ENCODE measurements at places on chromosomes 1 and 21.

DNA sequence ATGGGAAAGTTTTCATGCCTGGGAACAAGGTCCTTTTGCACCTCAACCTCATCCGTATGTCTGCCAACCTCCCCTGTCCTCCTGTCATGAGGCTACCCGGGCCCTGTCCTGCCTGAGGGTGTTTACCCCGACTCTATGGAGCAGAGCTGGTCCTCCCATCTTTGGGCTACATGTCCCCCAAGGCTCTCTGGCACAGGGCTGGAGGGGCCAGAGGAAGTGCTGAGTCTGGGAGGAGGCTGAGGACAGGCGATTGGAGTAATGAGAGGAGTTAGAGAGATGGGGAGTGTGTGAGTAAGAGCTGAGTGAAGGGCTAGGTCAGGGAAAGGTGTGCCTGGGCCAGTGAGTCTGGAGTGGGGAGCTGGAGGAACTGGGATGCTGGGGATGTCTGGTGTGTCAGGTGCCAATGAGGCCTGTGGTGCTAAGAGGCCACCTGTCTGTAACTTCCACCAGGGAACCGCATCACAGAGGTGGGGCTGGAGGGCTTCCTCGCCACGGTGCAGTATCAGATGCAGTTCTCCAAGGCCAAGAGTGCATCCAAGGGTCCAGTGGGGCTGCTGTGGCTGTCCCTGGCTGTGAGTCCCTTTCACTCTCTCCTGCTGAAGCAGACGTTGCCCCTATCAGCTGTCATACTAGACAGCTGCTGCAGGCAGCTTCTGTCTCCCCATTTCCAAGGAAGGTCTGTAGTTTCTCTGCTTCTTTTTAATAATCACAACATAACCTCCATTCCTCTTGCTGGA lies 11.7 kb downstream of the LRRC71 start:
- DNase-seq: no peak

DNA sequence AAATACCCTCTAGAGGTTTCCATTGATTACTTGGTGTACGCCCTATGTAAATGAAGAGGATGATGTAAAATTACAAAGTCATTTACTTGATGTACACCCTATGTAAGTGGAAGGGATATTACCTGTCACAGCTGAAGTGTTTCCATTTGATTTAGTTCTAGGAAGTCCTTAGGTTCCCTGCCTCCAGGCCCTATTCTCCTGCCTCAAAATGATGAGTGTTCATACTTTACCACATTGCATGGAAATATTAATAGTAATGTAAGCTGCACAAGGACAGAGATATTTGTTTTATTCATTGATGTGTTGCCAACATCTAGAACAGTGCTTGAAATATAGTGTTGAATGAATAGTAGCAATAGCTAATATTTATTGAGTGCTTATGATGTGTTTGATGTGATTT lies 9.5 kb upstream of the AK4 start:
- DNase-seq: no peak

GRCh38 chr1:232579958-232580941 lies 49.7 kb downstream of the SIPA1L2 start:
- DNase-seq: no peak

DNA sequence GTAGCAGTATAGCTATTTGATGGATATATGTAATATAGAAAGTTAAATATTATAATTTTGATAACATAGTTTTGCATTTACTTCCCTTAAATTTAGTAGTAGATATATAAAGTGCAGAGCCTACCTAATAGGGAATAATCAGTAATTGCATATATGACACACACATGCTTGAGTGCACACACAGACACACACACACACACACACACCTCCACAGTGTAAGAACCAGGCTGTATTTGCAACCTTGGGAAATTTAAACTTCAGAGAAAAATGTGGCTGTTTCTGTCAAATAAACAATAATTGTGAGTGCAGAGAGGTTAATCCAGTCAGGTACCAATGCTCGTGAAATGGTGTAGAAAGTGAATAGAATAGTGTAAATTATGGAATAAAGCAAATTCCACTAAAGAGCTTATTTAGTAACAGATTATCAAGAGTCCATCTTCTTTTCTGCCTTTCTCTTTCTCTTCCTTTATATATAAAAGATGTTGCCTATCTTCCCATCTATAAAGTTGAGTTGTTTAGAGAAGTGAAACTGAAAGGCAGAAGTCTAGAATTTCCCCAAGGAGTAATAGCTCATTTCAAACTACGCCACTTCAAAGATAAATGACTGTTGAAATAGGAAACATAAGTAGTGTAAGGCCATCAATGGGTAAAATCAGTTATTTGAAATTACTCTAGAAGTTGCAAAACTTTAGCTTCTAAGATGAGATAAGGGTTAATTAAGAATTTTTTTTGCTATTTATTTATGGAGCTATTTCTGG lies 273.7 kb downstream of the SRGAP2C start:
- DNase-seq: no peak

GRCh38 chr1:29122682-29123052 lies 1.0 kb downstream of the TMEM200B start:
- peak; percentile 33 for DNase-seq

GRCh38 chr1:7379441-7379971 lies 391.6 kb upstream of the VAMP3 start:
- no peak for DNase-seq

- DNase-seq: no peak
These were observed 18.3 kb downstream of the PBX1 start for GRCh38 chr1:164577291-164577690.

DNA sequence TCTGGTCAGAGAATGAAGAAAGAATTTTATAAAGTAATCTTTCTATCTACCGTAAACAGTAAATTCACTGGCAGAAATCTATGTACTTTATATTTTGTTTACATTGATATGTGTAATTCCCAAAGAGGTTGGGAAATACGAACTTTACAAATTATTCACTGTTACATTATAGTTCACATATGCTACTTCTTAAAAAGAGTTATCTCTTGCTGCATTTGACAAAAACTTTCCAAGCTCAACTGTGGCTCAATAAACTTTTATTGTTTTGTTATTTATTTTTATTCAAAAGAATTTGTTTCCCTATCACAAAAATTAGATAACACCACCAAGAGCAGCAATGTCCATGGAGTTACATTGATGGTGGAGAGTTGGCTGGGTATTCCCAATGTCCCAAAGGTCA lies 201.2 kb upstream of the TNR start:
- no peak for DNase-seq

DNA sequence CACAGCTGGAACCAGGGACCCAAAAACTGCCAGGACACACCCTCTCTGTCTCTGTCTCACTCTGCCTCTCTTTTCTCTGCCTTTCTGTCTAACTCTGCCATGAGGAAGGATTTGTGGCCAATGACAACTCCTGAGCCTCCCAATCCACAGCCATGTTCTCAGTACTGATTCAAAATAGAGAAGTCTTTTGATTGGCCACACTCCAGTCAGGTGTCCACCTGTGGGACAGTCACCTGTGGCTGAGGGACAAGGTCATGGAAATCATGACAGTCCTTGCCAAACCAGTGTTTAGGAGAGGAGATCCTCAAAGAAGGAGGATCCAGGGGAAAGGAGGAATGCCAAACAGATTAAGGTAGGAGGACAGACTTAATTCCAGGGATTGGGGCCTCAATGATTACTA lies 15.8 kb downstream of the TINAGL1 start:
- no peak for DNase-seq

DNA sequence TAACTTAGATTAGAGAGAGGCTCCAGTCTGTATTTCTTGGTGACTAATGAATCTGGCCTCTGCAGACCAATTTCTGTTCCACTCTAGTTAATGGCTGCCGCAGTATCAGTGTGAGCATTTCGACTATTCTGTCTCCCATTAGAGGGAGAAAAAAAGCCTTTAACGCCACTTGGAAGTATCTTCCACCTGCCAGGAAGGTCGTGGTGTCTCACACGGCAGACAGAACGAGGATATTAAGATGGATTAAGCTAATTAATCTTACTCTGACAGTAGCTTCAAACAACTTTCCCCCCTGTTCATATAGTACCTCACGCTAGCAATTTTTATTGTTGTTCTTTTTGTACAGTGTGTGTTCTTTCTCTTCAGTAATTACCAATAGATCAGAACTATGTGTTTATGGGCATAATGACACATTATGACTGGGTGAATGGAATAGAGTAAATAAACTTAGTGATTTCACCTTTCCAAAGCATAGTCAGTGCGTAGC lies 153.8 kb downstream of the ADGRL2 start:
- DNase-seq: no peak

- DNase-seq: peak; percentile 86
These were observed at the start of gene OLFML2B for GRCh38 chr1:162023547-162024501. TSS of gene OLFML2B (minus strand) at chr1:162023869. CDS start at chr1:162023430, 439 bp downstream.

GRCh38 chr1:74343216-74343615 lies 108.0 kb downstream of the TNNI3K start:
- peak; percentile 87 for DNase-seq

- no peak for DNase-seq
These were observed 91.5 kb downstream of the MAST2 start for GRCh38 chr1:45894921-45895320.

GRCh38 chr1:27664291-27664690 lies 7.7 kb downstream of the IFI6 start:
- no peak for DNase-seq

DNA sequence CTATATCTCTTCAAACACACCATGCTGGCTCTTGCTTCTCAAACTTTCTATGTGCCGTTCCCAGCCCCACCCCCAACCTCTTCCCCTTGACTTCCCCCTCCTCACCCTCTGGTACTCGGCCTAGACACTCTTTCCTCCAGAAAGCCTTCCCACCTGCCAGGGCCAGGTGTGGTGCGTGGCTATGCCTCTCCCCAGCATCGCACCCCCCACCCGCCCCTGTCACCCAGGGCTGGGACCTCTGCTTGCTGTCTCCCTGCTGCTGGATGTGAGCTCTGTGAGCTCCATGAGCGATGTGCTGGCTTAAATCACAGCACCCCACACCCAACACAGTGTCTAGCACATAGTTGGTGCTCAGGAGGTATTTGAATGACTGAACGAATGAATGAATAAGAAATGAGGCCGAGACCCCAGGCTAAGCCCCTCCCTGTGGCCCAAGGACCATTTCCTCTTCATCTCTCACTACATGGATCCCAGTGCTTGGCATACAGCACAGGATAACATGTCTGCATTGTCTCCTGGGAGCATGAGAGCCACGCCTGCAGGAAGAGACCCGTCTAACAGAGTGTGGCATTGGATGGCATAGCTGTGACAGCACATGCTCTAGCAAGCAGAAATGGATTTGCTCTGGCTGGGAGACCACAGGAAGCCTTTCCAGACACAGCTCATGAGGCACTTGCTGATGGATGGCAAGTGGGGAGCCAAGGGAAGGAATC lies 19.7 kb downstream of the TNNT2 start:
- DNase-seq: no peak

DNA sequence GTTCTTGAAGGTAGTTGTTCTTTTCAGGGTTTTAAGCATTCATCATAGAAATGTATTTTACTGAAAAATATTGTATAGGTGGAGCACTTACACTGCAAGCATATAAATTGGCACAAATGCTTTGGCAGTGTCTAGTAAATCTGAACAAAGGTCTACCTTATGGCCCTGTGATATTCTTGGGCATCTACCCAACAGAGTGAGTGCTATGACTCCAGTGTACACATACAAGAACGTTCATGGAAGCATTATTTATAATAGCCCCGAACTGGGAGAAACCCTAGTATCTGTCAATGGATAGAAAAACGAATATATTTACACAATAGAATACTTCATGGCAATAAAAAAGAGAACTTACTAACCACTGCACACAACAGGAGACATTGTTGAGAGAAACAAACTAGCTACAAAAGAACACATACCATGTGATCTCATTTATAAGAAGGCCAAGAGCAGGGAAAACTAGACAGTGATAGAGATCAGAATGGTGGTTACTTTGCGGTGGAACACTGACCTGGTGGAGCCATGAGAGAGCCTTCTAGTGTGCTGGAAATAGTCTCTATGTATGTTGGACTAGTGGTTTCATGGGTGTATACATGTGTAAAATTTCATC lies 96.0 kb downstream of the MAB21L3 start:
- no peak for DNase-seq

DNA sequence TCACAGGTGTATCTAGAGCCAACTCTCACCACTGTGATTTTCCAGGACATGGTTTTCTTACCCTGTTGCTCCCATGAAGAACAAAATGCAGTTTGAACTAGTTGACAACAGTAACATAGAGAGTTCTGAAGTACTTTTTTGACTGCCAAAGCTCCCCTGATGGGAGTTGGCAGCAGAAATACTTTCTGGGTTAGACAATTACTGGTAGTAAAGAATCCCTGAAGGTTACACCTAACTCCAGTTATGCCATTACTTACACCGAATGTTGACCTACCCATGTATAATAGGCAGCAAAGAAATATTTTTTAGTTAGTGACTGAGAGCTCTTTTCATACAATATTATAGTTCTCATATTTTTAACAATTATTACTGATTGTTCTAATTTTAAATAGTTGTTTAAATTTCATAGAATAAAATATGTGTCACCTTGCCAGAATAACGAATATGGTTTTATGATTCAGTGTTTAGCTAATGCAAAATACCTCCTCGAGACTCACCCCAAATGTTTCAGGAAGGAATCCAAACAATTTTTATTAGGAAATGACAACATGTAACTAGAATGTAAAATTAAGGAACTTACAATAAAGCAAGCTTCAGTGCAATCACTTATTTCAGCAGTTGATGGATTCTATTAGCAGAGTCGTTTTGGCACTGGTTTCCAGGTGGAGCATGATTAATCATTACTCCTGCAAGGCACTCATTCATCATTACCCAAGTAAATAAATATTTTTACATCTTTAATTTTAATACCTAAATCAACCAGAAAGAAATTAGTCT lies 237.6 kb downstream of the MRPL39 start:
- DNase-seq: no peak
